SK-N-SH (cell line): ENCODE measurements at places on chromosomes 11 and 22. TPM values are rescaled to one million over a fixed set of nuclear protein-coding genes. Genes with fewer than 3 reads are reported as not detected.

The ACRV1 gene
- polyA plus RNA-seq = not detected in 2 replicates

The MS4A6E gene
- not detected in 2 replicates for polyA plus RNA-seq

The ARHGAP20 gene
- 0.76 and 0.78 TPM in 2 replicates for polyA plus RNA-seq

The SLC22A25 gene
- polyA plus RNA-seq = not detected in 2 replicates

The OR5B21 gene
- polyA plus RNA-seq = not detected in 2 replicates

The SAA4 gene
- polyA plus RNA-seq = not detected in 2 replicates

The IGLL1 gene
- polyA plus RNA-seq = not detected in 2 replicates

The OR51D1 gene
- polyA plus RNA-seq = not detected in 2 replicates

The FZD4 gene
- polyA plus RNA-seq = 0.72 and 0.93 TPM in 2 replicates

The CCDC117 gene
- 4.2 and 4.5 TPM in 2 replicates for polyA plus RNA-seq

The ZFTA gene
- polyA plus RNA-seq = 8.7 and 10.3 TPM in 2 replicates

The KCNE3 gene
- not detected in 2 replicates for polyA plus RNA-seq

The POU2AF3 gene
- 0.07 and 0.18 TPM in 2 replicates for polyA plus RNA-seq

The COX8A gene
- polyA plus RNA-seq = 597 and 824 TPM in 2 replicates

The YPEL1 gene
- 2.4 and 2.7 TPM in 2 replicates for polyA plus RNA-seq

The LRRC56 gene
- 1.2 and 1.4 TPM in 2 replicates for polyA plus RNA-seq

The MRPL21 gene
- polyA plus RNA-seq = 98.3 and 125 TPM in 2 replicates

The GSTT2B gene
- 32.2 and 32.8 TPM in 2 replicates for polyA plus RNA-seq

The HEPN1 gene
- polyA plus RNA-seq = not detected in 2 replicates

The MRPL11 gene
- polyA plus RNA-seq = 33.9 and 45.6 TPM in 2 replicates

The OR51E2 gene
- 0.03 TPM in 1 of 2 replicates, not detected in the other for polyA plus RNA-seq

The SEC14L6 gene
- polyA plus RNA-seq = not detected in 2 replicates

The ALDH3B2 gene
- not detected in 2 replicates for polyA plus RNA-seq

The LMNTD2 gene
- polyA plus RNA-seq = 2.4 and 2.6 TPM in 2 replicates

The KDELR3 gene
- polyA plus RNA-seq = 16.5 and 17.1 TPM in 2 replicates

The EIF4ENIF1 gene
- polyA plus RNA-seq = 18.4 and 39.9 TPM in 2 replicates

The MARK2 gene
- 14.6 and 18.8 TPM in 2 replicates for polyA plus RNA-seq

The MPZL3 gene
- 0.38 and 0.70 TPM in 2 replicates for polyA plus RNA-seq

The RASD2 gene
- polyA plus RNA-seq = 0.13 and 0.30 TPM in 2 replicates

The EIF3F gene
- polyA plus RNA-seq = 213 and 341 TPM in 2 replicates

The RFPL3 gene
- not detected in 2 replicates for polyA plus RNA-seq

The EWSR1 gene
- 173 and 234 TPM in 2 replicates for polyA plus RNA-seq

The DNAJB7 gene
- not detected in 2 replicates for polyA plus RNA-seq

The TMEM225 gene
- not detected in 2 replicates for polyA plus RNA-seq

The WNT7B gene
- polyA plus RNA-seq = 0.13 TPM in 1 of 2 replicates, not detected in the other

The TSPAN32 gene
- 0.12 and 0.18 TPM in 2 replicates for polyA plus RNA-seq

The VWCE gene
- 3.4 and 5.0 TPM in 2 replicates for polyA plus RNA-seq

The MRGPRF gene
- polyA plus RNA-seq = 0.18 and 0.19 TPM in 2 replicates

The ELF5 gene
- polyA plus RNA-seq = not detected in 2 replicates

The ELFN2 gene
- 2.4 and 2.8 TPM in 2 replicates for polyA plus RNA-seq

The ATF4 gene
- 375 and 436 TPM in 2 replicates for polyA plus RNA-seq

The BLID gene
- 0.18 TPM in 1 of 2 replicates, not detected in the other for polyA plus RNA-seq

The CDHR5 gene
- polyA plus RNA-seq = not detected in 2 replicates

The RAB36 gene
- 6.6 and 6.8 TPM in 2 replicates for polyA plus RNA-seq

The XKR3 gene
- not detected in 2 replicates for polyA plus RNA-seq

The KRTAP5-8 gene
- 0.06 TPM in 1 of 2 replicates, not detected in the other for polyA plus RNA-seq

The CARD18 gene
- polyA plus RNA-seq = not detected in 2 replicates

The PTGDR2 gene
- polyA plus RNA-seq = 0.02 TPM in 1 of 2 replicates, not detected in the other

The MFRP gene
- polyA plus RNA-seq = not detected in 2 replicates

The CTSC gene
- 101 and 104 TPM in 2 replicates for polyA plus RNA-seq

The HBE1 gene
- polyA plus RNA-seq = 2.4 TPM in 2 replicates

The OR52A1 gene
- polyA plus RNA-seq = not detected in 2 replicates

The SYT13 gene
- not detected in 2 replicates for polyA plus RNA-seq
